DMS 273 treated with DMSO at 0.1 percent for 48 hours (cell line): ENCODE measurements at places on chromosomes 5 and 9.

DNA sequence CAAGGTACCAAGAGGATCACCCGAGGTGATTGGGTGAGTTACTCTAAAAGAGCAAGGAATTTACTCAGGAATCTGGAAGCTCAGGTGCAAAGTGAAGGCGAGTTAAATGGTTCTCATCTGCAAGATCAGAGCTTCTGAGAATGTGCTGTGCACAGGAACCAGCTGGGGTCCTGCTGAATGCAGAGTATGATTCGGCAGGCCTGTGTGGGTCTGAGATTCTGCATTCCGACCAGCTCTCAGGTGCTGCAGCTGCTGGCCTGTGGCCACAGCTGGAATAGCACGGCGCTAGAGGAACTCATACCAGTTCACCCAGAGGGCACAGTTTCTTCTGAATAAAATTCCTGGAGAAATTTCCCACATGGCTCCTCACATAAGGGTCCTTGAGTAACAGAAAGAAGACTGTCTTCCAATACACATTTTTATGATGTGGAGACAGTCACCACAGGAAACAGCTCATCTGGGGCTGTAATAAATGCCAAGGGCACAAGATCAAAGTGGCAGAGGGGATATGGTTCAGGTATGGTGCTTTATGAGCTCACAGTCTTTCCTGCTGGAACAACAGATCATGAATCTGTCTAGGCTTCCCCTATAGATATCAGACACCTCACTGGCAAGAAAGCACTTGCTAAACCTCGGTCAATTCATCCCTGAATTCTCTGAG lies 83.9 kb downstream of the PTPN3 start:
- DNase-seq = no peak

DNA sequence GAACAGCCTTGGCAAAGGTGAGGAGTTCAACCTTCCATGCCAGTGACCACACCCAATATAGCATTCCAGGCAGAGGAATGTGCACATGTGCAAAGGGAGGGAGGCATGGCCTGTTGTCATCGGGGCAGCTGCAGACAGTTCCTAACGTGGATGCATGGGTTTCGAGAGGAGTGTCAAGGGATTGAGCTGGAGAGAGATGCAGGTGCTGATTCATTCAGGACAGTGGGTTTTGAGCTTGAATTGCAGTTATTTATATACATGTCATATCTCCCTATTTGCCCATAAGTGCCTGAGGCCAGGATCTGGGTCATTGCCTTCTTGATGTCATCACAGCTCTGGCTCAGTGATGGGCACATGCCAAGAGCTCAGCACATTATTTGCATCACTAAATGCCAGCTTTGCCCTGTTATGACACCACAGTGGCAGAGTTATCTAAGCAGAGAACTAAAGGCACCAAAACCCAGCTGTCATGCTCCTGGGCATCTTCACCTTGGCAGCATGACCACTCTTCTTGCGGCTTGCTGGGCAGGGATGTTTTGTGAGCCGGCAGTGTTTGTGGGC lies 278.0 kb downstream of the NTRK2 start:
- no peak for DNase-seq

DNA sequence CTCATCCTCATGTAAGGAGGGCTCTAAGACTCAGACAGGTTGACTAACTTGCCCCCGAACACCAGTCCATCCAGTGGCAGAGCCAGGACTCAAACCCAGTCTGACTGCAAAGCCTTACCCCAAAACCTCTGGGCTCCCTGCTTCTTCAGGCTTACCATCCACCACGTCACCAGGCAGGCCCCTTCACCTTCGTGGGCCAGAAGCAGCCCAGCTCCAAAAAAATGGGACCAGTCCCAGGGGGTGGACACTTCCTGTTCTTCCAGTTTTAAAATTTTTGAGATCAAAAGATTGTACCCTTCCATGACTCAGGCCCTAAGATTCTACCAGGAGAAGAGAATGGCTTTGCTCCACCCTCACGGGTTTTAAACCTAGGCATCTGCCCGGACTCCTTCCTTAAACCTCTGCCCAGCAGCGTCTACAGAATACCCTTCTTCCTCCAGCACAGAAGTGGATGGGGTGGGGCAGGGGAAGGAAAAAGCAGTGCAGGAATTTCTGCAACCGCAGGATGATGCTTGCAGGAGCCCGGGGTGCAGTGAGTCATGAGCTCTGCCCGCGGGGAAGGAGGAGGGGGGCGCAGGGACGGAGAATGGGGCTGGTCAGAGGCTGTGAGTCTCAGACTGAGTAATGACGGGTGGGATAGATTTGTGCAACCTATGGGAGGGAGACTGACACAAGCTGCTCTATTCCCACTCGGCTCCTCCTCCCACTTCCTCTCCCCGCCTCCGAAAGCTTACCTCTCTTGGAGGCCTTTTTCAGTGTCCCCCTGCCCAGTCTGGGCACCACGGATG lies 50.4 kb upstream of the STXBP1 start:
- DNase-seq = no peak

DNA sequence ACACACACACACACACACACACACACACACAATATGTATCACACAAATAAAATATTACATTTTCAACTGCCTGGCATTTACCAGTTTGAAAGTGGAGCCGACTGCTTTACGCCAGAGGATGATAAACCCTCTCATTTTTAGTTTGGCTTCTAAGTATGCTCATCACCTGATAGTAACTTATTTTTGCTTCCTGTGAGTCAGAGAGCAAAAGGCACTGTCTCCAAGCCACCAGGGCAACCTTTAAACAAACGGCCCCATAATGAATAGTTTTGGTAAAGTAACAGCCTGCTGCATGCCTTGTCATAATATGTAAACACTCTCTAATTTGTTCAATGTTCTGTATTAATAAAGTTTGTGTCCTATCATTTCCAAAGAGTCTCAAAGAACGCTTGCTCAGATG lies 26.9 kb downstream of the KLF4 start:
- no peak for DNase-seq

- DNase-seq = peak; percentile 28
Measured at GRCh38 chr5:159050316-159051143, 49.2 kb downstream of the EBF1 start.

DNA sequence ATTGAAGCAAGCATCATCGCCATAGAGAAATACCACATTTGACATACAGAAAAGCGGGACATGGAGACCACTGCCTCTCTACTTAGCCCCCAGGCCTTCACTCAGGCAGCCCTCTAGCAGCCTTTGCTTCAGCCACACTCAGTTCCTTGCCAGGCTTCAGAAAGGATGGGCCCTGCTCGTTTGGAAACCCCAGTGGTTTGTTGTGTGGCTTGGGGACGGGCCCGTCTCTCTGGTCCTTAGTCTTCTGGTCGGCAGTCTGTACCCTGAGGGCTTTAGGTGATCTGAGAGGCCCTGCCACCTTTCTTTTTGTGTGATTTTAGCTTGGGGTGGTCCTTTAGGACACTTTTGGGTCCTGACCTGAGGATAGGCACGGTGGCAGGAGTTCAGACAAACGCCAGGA lies 21.1 kb upstream of the ARSI start:
- no peak for DNase-seq

- DNase-seq = no peak
Measured at GRCh38 chr5:36052538-36052937, 14.1 kb downstream of the UGT3A2 start.

DNA sequence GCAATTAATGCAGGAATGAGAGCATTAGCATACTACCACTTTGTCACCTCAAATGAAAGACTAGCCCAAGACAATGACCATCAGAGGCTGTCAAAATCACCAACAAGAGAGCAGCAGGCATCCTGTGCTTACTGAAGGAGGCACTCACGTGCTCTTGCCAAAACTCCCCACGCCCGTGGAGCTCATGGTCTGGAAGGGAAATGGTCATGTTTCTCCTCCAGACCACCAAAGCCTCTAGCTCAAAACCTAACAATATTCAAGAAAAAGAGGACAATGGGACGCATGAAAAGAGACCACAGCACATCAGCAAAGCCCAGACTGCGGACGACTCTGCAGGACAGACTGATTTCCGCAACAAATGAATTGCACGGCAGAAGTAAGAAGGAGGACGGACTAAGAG lies 12.8 kb downstream of the AKNA start:
- DNase-seq = no peak

DNA sequence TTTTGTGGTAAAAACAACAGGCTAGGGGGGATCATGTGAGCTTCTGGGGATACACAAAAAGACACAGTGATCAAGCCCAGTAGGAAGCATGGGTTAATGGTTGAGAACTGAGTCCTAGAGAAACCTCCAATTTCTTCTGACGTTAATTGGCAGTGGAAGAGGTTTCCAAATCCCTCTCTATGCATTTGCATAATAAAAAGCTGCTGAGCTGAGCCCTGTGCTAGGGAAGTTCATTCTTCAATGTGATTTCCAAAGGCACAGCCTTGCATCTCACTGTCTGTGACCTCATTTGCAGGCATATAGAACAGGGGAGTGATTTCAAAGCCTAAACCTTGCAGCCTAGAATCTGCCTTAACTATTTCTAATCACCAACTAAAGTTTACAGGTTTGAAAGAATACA lies 812 bp downstream of the DNAH5 start:
- DNase-seq = no peak

DNA sequence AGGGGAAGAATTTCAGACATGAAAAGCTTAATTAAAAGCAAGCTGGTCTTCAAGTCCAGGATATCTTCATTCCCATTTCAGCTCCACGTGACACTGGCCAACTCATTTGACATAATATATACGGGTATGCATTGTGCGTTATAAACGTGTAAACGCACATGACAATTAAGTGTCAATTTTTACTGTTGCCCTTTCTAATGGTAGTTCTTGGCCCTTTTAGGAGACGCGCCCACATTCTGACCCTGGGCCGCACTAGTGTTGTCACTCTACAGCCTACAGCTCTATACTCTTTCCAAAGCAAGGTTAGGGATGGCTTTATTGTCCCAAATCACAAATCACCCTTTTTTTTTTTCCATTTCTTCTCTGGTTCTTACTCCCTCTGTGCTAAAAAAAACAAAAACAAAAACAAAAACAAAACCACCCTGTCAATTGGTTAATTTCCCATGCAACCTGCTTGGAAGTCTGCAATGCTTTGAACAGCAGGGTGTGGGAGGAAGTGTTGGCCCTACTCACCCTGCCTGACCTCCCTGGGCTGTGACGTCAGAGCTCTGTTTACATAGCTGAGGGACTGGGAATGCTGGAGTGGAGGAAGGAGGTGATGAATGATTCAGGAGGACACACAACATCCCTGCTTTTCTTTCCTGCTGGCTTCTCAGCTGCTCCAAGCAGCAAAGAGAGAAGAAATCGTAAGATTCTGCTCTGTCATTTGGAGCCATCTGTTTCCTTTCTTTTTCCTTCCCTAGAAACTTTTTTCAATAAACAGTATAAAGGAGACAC lies 19.3 kb downstream of the RFK start:
- no peak for DNase-seq

GRCh38 chr5:14706615-14707021 lies 42.1 kb downstream of the OTULIN start:
- DNase-seq = no peak

GRCh38 chr5:136740228-136740627 lies 374.9 kb upstream of the TRPC7 start:
- no peak for DNase-seq

- no peak for DNase-seq
Measured at GRCh38 chr5:6286404-6286803, 91.9 kb downstream of the MED10 start.

- DNase-seq = no peak
Measured at GRCh38 chr9:125835655-125836054, 88.5 kb downstream of the PBX3 start.

- no peak for DNase-seq
Measured at GRCh38 chr5:137098663-137099062, 400.5 kb downstream of the SPOCK1 start.

- DNase-seq = no peak
Measured at GRCh38 chr5:36403632-36404311, 102.1 kb upstream of the RANBP3L start.

DNA sequence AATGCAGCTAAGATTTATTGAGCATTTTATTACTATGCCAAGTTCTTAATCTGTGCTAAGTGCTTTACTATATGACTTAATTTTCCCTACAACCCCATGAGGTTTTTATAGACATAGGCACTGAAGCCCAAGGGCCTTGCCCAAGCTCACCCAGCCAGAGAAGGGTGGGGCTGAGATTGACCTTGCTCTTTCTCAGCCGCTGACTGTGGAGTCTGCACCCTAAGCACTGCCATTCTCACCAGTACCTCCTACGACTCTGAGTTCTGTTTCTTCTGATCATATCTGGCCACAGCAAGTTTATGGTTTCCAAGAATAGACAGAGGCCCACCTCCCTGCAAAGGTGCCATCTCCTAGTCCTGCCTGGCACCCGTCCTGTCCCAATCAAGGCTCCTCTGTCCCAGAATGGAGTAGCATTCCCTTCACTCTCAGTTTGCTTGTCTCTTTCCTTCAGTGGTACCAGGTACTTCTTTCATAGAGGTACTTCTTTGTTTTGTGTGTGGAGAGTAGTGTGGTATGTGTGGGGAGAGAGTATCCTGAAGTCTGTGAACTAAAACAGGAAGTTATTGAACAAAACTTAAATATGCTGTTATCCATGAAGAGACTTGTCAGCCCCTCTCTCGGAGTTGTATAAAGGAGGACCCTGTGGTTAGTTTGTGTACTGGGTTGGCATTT lies 42.6 kb downstream of the CSF1R start:
- DNase-seq = no peak

DNA sequence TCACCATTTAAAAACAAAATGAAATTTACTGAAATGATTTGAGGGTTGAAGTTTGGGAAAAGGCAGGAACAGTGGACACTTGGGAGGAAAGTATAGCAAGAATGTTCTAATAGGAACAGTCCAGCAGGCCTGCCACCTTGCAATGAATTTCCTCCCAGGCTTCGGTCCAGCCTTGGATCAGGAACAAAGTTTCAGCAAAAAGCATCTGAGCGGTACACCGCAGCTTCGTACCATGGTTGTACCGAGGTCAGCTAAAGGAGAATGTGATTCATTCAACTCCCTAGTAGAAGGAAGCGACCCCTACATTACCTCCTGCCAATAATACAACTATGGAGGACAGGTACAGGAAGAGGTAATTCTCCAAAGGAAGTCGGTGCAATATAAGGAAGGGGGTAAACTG lies 111.4 kb downstream of the ENC1 start:
- DNase-seq = no peak

GRCh38 chr9:132485393-132485792 lies 75.4 kb downstream of the CFAP77 start:
- DNase-seq = no peak

DNA sequence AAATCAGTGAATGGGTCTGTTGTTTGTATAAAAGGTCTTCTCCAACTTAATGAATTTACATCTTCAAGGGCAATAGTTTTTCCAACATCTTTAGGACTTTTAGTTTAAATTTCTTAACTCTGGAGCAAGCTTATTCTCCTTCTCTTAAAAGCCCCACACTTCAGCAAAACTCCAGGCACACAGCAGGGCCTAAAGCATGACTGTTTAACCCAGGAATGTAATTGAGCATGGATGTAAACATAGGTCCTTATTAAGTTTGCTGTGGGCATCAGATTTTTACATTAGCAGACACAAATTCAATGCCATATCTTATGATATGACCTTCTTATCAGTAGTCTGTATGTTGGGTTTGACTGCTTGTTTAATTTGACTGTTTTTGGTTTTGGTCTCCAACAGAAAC lies 78.9 kb downstream of the ABCA1 start:
- DNase-seq = no peak

DNA sequence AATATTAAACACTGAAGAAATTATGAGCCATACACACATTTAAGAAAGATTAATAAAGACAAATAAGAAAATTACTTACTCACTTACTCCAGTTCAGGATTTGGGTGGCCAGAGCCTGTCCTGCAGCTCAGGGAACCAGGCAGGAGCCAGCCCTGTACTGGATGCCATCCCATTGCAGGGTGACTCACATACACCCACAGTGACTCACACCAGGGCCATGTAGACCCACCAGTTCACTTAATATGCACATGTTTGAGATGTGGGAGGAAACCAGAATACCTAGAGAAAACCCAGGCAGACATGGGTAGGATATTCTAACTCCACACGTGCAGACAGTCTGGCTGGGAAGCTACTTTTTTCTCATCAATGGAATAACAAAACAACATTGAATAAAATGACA lies 49.6 kb upstream of the ADRB2 start:
- DNase-seq = no peak
